ENCODE measurements at places on chromosomes 5 and 9.

DNA sequence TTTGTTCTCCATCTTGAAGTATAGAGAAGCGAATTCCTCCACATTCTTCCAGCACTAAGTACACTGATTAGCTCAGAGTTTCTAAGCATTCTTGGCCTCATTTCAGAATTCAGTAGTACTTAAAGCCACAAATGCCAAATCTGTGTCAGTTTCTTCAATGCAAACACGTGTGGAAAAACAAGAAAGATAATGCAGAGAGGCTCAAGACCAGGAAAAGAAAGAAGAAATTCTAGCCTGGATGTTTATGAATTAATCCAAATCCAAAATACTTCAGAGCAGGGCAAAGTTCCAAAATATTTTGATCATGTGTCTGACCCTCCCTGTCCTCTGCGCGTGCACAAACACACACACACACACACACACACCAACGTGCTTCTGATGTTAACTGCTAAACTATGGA lies 457.6 kb downstream of the SLCO4C1 start:
- no peak for DNase-seq

- DNase-seq = no peak
Measured at GRCh38 chr5:181164076-181164952, 16.9 kb downstream of the OR2V2 start.

GRCh38 chr5:138632900-138633489 lies 57.8 kb upstream of the HSPA9 start:
- peak; percentile 56 for DNase-seq

DNA sequence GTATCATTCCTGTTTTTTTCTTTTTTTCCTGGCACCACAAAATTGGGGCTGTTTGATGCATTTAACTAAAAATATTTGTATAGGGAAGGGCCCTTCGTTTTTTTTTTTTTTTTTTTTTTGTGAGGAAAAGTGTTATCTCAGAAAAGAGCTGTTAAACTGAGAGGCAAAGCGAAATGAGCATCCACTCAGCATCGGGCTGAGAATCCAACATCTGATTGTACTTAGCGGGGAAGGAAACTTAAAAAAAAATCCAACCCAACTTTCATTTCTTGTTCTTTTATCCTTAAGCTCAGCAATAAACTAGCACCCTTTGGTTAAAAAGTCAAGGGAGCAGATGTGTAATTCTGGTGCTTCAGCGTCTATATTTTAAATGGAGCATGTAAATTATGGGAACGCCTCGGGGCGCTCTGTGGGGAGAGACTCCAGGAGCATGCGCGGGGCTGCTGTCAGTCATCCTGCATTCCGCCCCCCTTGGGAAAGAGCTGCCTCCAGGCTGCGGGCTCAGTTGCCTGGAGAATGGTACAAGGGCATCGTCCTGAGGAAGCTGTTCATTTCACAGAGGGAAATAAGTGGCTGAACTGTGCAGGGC lies 33.3 kb downstream of the DMRT2 start:
- no peak for DNase-seq

DNA sequence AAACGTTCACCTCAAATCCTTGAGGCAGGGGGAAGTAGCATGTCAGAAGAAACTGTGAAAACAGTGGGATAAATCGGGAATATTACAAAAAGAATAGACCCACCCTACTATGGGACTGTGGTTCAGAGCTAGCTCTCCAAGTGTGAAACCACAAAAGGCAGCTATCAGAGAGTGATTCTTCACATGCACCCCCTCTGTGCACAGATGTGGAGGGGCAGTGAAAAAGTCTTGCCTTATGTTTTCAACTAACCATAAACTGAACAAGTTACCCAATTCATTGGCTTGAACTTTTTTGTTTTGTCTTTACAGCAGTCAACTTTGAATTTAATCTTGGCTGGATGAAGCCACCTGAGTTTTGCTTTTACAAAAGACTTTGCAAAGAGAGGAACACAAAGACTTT lies 98.8 kb upstream of the NR4A3 start:
- DNase-seq = no peak

DNA sequence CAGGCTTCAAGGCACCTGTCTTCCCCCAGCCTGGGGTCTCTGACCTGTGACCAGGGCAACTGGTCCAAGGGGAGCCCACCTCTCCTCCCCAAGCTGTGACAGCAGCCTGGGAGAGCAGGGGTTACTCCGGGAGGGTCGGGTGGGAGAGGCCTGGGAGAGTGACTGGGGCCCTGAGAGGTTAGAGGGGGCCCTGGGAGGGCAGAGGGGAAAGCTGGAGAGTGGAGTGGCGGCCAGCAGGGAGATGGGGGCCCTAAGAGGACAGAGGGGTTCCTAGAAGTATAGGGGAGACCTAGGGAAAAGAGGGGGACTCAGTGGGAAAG lies 302 bp downstream of the LCN9 start:
- DNase-seq = no peak

DNA sequence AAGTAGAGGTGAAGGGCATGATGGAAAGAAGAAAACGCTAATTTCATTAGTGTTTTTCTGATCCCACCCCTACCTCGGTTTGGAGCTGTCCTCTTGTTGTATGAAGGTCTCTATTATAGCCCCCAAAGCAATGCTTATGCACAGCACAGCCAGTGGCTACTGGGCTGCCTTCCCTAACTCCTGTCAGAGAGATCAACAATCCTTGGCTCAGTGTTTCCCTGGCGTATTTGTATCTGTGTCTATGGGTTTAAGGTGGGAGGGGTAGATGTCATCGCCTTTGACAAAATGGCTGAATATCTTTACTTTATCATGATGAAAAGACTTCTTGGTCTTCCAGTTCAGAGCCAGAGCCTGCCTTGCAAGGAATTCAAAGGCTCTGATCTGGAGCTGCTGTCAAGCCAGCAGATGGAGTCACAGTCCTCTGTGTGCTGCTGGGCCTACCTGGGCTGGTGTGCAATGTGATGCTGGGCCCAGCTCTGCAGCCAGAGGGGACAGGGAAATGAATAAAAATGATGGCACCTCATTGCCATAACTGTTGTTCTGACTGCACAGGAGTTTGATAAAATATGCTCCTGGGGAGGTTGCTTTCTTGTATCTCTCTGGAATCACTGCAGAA lies 20.1 kb upstream of the HSPA9 start:
- DNase-seq = no peak

- DNase-seq = no peak
Measured at GRCh38 chr5:120096413-120096812, 367.7 kb upstream of the PRR16 start.

- no peak for DNase-seq
Measured at GRCh38 chr5:74016373-74016772, 390.4 kb downstream of the ARHGEF28 start.

DNA sequence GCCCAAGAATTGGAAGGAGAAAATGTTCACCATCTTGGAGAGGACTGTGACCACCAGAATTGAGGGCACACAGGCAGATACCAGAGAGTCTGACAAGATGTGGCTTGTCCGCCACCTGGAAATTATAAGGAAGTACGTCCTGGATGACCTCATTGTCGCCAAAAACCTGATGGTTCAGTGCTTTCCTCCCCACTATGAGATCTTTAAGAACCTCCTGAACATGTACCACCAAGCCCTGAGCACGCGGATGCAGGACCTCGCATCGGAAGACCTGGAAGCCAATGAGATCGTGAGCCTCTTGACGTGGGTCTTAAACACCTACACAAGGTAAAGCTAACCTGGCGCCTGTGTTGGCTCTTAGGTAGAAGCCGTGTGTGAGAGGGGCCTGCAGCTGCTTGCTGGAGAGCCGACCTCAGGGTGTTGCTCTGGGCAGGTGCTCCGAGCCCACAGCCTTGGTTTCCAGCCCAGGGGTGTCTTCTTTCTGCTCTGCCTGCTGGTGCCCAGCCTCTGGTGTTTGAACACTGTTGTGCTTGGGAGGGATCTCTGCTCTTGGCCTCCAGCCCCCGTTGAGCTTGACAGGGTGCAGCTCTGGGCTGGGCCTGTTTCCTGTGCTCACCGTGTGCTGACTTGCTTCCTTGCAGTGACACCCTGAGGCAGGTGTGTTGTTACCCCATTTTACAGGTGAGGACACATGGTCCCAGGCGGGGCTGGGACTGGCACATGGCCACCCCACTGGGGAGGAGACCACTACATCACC lies 10.9 kb downstream of the EXOC3 start:
- DNase-seq = no peak

DNA sequence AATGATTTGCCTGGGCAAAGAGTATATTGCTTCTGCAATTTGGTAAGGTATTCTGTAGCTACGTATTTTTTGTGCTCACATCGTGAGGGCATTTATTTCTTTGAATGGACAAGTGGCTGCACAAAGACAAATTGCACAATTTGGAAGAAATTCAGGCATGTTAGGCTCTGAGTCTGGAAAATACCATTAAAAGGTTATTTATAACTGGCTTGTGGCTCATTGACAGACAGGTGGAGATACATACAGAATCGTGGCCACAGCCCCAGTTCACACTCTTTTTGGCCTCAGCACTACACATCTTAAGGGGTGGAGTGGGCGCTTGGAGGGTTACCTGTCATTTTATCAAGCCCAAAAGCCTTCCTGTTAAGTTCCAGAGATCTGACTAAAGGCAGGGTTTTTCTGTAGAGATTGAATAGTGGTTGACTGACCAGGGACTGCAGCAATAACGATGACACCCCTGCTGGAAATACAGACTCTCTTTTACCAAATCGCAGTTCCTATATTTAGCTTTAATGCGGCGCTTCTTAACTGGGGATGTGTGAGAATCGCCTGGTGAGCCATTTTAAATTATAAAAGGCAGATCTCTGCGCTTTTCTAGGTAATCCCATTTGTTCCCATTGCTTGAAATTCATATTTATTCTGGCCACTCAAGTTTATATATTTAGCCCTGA lies 14.7 kb downstream of the MAN2A1 start:
- no peak for DNase-seq

DNA sequence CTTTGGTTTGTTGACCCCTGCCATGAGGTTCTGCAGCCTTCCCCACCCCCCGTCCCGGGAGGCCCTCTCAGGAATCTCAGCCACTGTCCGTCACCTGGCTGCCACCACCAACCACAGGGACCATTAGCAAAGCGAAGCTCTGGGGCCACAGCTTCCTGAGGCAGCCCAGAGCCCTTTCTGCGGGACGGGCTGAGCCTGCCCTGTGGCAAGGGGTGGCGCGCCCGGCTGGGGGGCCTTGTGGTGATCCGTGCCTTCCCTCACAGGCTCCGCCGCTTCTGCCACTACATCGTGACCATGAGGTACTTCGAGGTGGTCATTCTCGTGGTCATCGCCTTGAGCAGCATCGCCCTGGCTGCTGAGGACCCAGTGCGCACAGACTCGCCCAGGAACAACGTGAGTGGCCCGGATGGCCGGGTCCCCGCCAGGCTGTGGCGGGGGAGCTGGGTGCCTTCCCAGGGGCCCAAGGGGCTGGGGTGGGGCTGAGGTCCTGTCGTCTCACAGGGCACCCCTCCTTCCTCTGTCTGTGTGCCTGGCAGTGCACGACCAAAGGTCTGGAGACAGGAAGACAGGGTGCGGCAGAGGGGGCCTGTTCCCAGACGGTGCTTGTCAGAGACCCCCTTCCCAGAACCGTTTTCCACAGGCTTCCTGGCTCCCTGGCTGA lies 169.2 kb downstream of the CACNA1B start:
- DNase-seq = no peak

- no peak for DNase-seq
Measured at GRCh38 chr9:90287567-90288274, 354.9 kb downstream of the DIRAS2 start.

- DNase-seq = no peak
Measured at GRCh38 chr5:124858612-124859011, 112.2 kb upstream of the ZNF608 start.

DNA sequence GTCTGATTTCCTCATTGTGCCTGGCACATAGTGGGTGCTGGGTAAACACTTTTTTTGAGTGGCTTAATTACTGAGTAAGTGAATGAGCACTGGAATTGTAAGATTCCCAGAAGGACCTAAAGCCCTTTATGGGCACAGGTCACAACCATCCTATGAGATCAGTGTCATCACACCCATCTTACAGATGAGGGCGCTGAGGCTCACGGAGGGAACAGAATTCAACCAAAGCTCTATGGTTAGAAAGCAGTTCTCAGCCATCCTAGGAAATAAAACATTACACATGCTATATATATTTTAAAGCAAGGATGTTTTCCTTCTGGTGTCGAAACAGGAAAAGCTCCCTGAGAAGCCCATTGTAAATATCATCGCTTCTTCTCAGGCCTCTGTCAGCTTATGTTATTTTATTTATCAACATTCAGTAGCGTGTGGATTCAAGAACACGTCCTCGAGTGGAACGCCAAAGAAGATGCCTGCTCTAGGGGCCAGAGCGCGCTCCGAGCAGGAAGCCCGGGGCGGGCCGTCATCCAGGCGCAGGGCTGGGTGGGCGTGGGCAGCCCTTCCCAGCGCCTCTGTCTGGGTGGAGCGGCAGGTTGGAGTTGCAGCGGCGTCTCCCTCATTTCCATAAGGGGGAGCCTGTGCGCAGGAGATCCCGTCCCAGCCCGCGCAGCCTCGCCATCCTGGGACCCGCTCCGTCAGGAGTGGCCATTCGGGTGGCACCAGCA lies 155.8 kb upstream of the SMIM23 start:
- no peak for DNase-seq

DNA sequence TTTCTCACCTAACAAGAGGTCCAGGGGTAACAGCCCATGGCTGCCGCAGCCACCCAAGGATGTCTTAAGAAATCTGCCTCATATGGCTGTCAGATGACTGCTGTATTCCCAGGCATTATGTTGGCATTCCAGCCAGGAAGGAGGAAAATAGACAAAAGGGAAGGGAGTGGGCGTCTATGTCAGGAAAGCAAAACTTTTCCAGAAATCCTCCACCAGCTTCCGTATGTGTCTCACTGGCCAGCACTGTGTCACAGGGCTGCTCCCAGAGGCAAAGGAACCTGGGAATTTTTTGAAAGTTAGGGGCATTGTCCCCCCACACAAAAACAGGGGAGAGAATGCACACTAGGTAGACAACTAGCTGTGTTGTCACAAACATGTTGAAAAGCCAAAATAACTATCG lies 7.3 kb downstream of the BHMT2 start:
- DNase-seq = no peak

GRCh38 chr9:3750321-3750720 lies 224.5 kb upstream of the RFX3 start:
- DNase-seq = no peak

DNA sequence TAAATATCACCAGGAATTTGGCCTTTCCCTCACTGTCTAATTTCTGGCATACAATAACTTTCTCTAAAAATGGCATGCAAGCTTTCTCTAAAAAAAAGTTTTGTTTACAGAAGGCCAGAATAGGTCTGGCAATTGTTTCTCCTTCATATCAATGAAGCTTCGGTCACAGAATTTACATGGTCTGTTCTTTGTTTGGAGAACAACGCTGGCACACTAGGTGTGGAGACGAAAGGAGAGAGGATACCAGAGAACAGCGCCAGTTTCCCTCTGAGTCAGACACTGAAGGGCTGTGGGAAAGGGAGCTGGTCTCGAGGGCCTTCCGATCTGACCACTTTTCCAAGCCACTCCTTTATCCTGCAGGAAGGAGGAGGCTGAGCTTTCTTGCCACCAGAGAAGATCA lies 60.1 kb upstream of the ITGA1 start:
- no peak for DNase-seq

- no peak for DNase-seq
Measured at GRCh38 chr5:117431091-117431490, 856.5 kb upstream of the SEMA6A start.
